Endothelial cell (in vitro differentiated cells): ENCODE measurements at places on chromosomes 4 and X. TPM values are rescaled to one million over a fixed set of nuclear protein-coding genes. Genes with fewer than 3 reads are reported as not detected.

EVC2 gene
- total RNA-seq = 7.4 TPM

DNA sequence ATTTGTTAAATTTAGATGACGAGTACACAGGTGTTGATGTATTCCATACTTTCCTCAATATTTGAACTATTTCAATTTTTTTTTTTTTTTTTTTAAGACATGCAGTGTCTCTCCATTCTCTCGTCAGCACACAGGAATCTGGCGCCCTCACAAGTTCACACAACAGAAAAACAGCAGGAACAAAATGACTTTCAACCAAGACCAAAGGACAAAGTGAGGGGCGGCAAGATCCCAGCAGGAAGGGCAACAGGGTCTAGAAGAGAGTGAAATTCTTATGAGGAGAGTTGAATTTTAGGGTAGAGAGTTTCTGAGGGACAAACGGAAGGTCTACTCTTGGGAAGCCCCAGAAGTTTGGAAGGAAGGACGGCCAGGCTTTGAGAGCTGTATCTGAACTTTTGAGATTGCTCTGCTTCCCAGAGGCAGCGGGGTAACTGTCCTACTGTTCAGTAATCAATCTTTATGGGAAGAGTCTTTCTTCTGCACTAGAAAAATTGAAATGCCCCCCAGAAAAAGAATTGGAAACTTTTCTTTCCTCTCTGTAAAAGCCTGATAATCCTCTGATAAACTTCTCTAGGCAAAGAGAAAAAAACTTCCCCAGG lies 760.2 kb downstream of the RAB28 start:
- DNase-seq = no peak

DNA sequence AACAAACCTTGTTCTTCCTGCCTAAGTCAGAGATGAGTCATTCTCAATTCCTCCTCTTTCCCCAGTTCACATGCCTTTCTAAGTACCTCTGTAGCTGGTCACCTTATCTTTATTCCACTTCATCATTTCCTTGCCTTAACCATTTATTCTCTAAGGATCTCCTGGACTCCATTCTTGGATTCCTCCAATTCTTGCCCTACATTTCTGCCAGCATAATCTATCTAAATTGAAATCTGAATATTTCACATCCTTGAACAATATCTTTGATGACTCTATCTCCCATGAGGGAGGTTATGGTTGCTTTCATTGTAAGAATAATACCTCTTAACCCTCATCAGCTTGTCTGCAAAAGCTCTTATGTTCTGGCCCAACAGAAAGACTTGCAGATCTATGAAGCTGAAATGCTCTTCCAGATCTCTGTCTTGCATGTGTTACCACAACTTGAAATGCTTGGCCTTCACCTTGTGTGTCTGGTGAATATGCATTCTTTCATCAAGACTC lies 28.6 kb upstream of the PDE5A start:
- no peak for DNase-seq

DNA sequence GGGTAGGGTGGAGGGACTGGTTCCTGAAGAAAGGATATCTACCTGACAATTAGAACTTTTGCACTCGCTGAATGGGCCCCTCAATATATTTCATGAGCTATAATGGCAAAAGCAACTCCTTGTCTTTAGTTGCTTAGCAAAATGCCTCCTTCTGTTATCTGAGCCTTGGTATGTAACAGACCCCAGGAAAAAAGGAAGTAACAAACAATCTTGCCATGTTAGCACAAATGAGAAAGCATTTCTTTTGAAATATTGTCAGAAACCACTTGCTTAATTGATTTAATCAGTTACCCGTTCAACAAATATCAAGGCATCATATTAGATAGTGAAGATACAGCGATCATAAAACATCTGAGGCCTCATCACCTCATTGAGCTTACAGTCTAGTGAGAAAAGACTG lies 74.6 kb upstream of the MAGEA10 start:
- DNase-seq = no peak

DNA sequence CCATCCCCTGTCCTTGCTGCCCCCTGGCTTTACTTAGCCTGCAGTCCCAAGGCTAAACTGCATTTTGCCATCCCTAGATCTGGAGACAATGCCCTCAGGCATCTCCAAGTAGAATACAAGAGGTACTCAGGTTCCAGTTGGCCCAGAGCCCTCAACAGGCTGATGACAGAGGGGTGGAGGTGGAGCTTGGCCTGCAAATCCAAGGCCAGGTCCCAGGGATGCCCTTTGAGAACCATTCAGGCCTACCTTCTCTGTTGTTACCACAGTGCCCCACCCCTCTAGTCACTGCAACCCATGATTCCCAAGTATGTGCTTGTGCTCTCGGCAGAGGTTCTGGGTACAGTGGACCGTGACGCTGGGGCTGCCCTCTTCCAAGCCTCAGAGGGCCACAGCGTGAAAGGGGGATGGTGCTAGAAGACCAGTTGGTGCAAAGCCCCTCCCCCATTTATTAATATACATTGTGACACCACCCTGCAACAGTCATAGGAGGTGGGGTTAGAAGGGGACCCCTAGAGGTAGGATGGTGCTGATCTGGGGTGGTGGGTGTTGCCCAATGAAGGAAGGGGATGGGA lies 6.4 kb upstream of the UBA1 start:
- no peak for DNase-seq
